ENCODE measurements at places on chromosomes 13 and 19.

DNA sequence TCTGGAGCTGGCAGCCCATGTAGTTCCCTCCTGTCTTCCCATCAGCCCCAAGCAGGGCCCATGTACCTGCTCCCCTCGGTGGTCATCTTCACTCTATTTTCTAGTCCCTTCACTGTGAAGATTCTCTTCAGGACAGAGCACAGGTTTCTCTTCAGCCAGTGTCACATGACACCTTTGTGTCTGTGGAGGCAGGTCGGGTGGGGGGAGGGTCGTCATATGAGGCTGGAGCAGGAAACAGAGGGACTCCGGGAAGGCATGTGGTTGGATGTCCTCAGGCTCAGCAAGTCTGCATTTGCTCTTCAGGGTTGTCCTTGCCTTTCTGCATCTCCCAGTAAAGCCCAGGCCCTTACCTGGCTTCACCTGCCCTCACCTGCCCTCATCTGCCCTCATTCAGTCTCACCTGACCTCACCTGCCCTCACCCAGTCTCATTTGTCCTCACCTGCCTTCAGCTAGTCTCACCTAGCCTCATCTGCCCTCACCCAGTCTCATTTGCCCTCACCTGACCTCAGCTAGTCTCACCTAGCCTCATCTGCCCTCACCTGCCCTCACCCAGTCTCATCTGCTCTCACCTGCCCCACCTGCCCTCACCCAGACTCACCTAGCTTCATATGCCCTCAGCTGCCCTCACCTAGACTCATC lies 120.3 kb downstream of the ZDHHC20 start:
- DNase-seq = no peak

DNA sequence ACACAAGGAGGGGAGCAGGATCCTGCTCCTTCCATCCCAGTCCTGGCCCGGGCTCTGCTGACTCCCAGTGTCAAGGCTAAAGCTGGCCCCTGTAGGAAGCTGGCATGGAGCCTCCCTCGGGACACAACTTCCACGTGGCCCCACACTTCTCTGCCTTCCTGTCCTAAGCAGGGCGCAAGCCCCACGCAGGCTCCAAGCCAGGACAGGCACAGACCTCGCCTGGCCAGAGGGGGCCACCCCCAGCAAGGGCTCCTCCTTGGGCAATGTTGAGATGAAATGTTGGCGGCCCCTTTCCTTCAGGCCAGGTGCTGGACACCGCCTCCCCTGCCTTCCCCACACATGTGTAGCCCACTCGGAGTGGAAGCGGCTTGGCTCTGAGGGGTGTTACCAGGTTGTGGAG lies 66.6 kb downstream of the COL4A1 start:
- DNase-seq = no peak

- no peak for DNase-seq
Observed at GRCh38 chr13:29484796-29485195, 110.7 kb downstream of the SLC7A1 start.

DNA sequence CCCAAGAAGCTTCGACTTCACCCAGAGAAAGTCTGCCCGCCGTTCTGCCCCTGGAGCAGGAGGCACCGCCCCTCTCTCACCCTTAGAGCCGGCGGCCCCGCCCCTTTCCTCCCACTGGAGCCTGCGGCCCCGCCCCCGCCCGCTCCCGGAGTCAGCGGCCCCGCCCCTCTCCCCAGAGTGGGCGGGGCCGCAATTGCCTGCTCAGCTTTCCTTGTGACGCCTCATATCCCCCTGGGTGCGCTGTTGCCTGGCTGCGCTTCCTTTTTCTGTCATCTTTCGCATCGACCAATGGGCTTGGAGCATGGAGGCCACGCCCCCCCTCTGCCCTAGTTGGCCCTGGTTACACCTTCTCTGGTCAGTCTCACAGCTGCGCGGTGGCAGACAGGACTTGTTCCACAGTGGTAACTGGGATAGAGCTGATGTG lies 38.2 kb upstream of the ZNF492 start:
- no peak for DNase-seq

DNA sequence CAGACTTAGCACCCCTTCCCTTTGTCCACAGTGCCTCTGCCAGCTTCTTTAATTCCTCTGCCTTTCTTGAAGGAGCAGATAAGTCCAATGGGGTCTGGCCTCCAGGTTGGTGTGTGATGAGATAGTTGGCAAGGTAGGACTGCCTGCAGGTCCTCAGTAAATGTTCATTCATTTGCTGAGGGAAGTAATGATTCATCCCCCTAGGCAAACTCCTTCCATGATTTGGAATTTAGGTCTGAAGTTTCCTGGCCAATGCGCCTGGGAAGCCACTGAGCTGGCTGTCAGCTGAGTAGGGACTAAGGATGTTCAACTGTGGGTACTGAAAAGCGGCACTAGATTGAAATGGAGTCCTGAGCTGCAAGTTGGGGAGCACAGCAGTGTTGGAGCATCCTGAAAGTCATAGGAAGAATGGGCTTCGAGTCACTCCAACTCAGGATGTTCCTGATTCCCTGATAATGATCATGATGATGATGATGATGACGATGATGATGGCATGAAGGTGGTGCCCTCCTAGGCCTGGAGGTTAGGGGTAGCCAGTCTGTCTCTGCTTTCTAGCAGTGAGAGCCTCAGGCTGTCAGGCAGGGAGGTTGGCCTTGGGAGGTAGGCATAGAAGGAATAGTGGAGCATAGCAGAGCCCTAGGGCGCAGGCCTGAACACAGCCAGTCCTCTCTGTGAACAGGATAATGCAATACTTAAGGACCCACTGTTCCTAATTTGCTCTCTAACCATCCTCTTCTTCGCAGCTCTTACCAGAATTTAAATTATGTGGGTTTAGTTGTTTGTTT lies 44.7 kb downstream of the COL4A2 start:
- DNase-seq = no peak

DNA sequence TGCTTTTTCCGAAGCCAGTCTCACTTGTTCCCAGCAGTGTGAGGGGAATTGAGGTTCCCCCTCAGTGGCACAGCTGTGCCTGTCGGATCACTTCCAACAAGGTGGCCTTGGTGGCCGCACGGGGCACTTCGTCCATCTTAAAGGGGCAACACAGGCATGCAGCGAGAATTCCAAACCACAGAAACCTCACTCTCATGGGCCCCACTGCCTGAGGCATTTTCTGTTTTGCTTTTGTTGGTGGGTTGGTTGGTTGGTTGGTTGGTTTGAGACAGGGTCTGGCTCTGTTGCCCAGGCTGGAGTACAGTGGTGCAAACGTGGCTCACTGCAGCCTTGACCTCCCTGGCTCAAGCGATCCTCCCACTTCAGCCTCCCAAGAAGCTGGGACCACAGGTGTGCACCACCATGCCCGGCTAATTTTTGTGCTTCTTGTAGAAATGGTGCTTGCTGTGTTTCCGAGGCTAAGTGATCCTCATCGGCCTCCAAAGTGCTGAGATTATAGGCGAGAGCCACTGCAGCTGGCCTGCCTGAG lies 3.7 kb upstream of the NDUFS7 start:
- DNase-seq = no peak

- DNase-seq = no peak
Observed at GRCh38 chr19:1018932-1019615, 1.8 kb downstream of the TMEM259 start.

GRCh38 chr13:94641409-94641941 lies 39.8 kb downstream of the GPR180 start:
- DNase-seq = no peak

DNA sequence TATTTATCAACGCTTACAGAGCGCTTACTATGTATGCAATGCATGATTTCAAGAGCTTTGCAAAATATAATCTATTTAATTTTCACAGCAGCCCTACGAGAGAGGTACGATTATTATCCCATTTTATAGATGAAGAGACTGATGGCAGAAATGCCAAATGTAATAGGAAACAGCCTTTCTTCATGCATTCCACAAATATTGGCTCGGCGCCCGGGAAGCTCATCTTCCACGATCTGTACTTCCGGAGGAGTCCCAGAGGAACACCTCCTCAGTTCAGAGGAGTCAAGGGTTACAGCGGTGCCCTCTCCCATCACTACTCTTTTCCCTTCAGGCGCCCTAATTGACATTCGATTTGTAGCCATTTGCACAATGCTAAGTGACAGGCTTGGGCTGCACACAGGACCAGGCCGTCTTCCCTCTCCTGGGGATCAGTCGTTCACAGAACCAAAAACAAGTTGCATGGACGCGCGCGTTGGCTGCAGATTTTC lies 1.1 kb upstream of the ARHGAP35 start:
- DNase-seq = no peak

DNA sequence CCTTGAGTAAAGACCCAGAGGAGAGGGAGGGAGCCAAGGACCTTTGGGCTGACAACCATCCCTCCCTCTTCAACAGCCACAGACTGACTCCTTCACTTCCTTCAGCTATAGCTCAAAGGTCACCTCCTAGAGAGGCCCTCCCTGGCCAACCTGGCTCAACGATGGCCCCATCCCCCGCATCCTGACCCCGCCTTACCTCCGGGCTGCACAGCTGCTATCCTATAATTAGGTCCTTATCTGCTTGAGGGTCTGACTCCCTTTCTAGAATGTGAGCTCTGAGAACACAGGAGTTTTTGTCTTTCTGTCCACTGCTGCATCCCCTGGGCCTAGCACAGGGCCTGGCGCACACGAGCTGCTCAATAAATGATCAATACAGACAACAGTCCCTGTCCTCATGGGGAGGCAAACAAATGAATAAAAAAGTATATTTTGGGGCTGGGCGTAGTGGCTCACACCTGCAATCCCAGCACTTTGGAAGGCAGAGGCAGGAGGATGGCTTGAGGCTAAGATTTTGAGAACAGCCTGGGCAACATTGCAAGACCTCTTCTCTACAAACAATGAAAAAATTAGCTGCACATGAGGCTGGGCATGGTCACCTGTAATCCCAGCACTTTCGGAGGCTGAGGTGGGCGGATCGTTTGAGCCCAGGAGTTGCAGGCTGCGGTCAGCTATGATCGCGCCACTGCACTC lies 6.6 kb upstream of the LGALS4 start:
- no peak for DNase-seq

- DNase-seq = no peak
Observed at GRCh38 chr13:24911133-24911908, 147.4 kb downstream of the RNF17 start.

DNA sequence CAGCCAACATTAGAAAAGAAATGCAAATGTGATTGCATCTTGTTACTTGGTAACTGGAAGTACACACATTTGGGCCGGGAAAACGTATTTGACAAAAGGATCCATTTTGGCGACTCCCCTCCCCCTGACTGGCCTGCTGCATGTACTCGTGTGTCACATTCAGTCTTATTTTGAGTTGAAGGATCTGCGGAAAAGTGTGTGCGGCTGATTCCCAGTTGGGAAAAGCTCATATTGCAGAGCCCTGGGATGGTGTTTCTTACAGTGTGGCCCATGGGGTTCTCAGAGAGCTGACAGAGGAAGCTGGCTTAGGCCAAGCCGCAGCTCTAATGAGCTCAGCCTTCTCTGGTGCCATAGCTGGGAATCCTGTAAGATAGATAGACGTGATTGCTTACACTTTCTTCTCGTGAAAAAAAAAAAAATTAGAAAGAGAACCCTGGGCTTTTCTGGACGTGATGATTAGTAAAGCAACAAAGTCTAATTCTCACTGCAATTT lies 170.3 kb upstream of the ARGLU1 start:
- no peak for DNase-seq

DNA sequence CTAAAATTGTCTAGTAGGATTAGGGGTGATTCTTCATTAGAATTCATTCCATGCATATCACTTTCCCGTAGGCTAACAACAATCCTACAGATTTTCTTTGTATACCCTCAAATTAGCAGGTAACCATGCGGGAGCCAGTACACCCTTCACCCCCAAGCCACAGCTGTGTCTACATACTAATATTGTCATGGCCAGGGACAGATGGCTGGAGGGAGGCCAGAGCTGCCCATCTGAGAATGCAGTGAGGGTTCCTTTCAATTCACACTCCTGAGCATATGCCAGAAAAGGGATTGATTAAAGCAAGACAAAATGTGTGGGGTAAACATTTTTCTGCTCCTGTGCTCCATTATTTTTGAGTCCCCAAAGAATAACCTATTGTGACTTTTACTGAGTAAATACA lies 68.9 kb downstream of the FREM2 start:
- no peak for DNase-seq

DNA sequence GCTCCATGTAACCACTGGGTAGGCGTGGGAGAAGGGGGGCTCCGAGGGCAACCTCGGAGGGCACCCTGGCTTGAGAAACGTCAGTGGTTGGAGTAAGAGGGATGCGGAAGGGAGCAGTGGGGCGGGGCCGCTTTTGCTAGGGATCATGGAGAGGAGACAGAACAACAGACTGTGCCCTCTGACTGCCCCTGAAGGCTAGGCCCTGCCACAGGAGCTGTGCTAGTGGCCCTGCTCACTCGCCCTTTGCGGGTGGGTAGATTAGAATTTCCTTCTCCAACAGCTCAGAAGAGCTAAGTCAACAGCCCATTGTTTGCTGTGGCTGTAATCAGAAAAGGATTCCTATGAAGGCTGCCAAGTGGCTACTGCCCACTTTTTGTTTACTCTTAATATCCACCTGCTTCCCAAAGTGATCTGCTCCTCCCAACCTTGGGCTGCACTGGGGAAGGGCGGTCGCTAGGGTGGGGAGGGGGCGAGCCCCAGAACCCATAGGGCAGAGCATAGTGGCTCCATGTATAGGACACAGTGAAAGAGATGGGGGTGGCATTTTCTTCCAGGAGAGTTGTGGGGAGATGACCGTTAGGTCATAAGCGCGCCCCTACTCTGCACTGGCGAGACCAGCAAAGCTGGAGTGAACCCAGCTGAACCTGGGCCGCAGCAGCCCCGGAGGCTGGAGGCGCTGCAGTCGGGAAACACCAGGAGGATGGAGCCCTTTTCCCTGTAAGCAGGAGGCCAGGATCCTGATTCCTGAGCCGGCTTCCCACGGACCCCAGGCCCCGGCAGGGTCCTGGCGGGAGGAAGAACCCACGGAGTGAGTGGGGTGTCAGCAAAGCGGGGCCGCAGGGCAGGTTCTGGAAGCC lies 1.9 kb upstream of the C1QTNF9 start:
- DNase-seq = no peak

DNA sequence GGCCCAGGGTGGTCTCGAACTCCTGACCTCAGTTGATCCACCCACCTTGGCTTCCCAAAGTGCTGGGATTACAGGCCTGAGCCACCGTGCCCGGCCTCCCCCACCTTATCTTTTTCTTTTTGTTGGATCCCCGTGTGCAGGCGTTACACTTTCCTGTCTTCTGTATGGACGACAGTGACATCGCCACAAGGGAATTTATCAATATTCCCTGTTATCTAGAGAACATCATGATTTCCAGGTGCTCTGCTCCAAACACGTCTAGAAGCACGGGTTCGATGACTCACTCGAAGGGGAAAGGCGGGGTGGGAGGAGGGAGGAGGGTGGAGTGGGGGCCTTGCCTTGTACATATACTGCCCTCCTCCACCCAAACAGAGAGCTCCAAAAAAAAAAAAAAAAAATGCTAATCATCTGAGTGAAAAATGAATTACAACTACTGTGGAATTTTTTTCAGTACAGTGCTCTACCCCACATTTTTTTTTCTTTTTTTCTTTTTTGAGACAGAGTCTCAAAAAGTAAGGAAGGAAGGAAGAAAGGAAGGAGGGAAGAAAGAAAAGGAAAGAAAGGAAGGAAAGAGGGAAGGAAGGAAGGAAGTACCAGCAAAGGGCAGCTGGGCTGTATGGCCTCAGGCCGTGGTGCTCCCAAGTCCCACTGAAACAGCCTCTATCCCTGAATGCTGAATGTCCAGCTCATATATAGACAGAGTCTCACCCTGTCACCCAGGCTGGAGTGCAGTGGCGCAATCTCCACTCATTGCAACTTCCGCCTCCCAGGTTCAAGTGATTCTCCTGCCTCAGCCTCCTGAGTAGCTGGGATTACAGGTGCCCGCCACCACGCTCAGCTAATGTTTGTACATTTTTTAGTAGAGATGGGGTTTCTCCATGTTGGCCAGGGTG lies 36.8 kb downstream of the INSR start:
- no peak for DNase-seq
